ENCODE measurements at places on chromosomes 12 and 14. TPM values are rescaled to one million over a fixed set of nuclear protein-coding genes. Genes with fewer than 3 reads are reported as not detected.

The PPM1H gene
- 0.92 TPM for total RNA-seq

The SLCO1B1 gene
- total RNA-seq = not detected

The SMIM41 gene
- 9.8 TPM for total RNA-seq

The CELA1 gene
- total RNA-seq = not detected

The PPP1R12A gene
- 123 TPM for total RNA-seq

The GUCY2C gene
- total RNA-seq = not detected

The TAPBPL gene
- total RNA-seq = 8.5 TPM

The MORN3 gene
- total RNA-seq = 0.65 TPM

The CRIP1 gene
- total RNA-seq = 3.3 TPM

The LMO3 gene
- 10.8 TPM for total RNA-seq

The CALM1 gene
- 329 TPM for total RNA-seq

The RBP5 gene
- not detected for total RNA-seq

The LTB4R2 gene
- total RNA-seq = 2.7 TPM

Data from smooth muscle cell of bladder (primary cell).